ENCODE measurements at places on chromosomes 1 and 21.

GRCh38 chr1:34779526-34779925, 1.5 kb upstream of the GJB3 start:
- no peak for DNase-seq

DNA sequence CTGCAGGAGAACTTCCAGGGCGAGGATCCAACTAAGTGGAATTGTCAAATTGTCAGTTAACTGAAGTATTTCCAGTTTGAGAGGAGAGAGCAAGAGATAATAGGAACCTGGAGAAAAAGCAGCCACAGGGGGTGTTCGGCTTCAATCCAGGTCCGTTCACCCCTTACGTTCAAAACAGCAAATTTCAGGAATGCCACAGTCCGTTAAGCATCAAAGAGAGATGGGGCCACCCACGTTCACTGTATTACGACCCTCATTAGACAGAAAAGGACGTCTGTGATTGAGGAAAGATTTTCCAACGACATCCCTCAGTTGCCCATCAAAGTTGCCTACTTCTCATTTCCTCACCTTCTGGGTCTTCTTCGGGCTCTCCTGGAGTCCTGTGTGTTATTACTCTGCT, 422.5 kb upstream of the VAMP3 start:
- DNase-seq = no peak

DNA sequence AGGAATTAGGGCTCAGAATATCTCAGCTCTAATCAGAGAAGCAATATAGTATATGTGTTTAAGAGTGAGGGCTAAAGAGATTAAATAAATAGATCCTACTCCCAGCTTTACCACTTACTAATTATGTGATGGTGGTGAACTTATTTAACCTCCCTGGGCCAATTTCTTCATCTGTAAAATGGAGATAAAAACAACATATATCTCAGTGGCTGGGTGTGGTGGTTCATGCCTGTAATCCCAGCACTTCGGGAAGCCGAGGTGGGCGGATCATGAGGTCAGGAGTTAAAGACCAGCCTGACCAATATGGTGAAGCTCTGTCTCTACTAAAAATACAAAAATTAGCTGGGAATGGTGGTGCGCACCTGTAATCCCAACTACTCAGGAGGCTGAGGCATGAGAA, 135.2 kb downstream of the SLC44A5 start:
- DNase-seq = no peak

DNA sequence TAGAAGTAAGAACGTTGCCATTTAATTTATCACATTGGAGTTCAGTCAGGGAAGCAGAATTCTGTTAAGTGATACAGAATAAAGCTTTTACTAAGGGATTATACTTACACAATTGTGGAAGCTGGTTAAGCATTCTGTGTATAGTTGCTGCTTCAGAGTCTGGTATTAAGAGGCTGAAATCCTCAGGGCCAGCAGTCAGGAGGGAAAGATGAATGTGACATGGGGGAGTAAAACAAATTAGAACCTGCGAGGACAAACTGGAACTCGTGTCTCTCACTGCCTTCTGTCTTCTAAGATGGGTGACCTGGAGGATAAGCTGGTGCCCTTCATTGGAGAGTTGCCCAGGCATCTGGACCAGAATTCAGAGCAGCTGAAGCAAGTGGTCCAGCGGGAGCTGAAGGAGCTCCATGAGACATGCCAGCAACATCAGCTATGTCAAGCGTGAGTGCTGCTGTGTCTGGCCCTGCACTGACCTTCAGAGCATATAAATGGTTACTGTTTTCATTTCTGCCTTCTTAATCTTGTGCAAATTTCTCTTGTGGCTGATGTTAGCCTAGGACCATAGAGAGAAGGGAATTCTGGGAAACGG, 23.0 kb downstream of the MARK1 start:
- no peak for DNase-seq

DNA sequence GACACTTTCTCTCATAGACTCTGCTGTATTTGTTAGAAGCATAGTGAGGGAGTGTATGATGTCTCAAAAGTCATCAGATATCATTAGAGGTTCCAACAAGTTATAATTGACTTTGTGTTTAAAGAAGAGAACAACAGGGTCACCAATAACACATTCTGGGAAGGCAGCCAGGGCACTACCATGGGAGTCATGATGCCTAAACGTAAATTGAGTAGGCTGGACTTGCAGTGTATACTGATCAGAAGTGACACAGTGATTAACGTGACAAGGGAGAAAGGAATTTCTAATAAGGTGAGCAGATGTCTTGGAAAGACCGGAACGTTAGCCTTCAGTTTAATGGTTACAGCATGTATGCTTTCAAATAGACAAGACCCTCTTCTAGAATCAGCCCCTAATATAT, 973.2 kb downstream of the NCAM2 start:
- no peak for DNase-seq

- no peak for DNase-seq
Measured at GRCh38 chr1:117137281-117137855, 15.8 kb upstream of the TRIM45 start.

DNA sequence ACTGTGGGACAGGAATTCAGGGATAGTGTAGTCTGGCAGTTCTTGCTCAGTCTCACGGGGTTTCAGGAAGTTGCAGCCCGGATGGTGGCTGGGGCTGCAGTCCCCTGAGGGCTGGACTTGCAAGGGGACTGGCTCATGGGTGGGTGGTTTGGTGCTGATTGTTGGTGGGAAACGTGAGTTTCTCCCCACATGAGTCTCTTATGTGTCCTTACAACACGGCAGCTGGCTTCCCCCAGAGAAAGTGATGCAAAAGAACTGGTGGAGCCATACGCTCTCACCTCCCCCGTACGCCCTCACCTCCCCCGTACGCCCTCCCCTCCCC, 64.9 kb downstream of the EVA1C start:
- no peak for DNase-seq

GRCh38 chr1:242178924-242179708, 180.2 kb upstream of the MAP1LC3C start:
- DNase-seq = no peak

DNA sequence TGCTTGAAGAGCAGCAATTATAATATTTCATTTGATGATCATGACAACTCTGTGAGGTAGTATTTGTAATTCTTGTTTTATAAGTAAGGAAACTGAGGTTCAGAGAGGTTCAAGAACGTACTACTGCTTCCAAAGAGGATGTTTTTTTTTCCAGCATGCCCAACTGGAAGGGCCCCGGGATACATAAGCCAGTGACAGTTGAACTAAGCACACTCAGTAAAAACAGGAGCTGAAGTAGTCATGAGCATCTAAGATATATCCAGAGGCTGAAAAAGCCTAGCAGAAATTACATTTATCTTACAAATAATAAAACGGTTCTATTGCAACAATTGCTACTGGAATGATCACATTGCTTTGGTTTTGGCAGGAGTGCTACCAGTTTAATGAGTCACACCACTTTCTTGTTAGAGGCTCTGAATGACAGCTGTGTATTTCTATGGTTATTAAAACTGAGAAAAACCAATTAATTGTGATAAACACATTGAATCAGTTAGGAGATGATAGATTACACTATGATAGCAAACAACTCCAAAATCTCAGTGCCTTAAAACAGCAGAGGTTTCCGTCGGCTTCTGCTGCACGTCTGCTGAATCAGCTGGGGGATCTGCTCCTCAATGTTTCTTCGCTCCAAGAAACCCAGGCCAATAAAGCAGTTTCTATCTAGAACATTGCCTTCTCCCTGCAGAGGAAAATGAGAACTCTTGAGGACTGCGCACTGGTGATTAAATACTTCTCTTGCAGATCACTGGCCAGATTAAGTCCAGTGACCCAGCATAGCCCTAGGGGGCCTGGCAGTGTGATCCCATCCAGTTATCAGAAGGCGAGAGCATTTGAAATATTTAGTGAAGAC, 522.7 kb downstream of the PLPP3 start:
- DNase-seq = no peak

DNA sequence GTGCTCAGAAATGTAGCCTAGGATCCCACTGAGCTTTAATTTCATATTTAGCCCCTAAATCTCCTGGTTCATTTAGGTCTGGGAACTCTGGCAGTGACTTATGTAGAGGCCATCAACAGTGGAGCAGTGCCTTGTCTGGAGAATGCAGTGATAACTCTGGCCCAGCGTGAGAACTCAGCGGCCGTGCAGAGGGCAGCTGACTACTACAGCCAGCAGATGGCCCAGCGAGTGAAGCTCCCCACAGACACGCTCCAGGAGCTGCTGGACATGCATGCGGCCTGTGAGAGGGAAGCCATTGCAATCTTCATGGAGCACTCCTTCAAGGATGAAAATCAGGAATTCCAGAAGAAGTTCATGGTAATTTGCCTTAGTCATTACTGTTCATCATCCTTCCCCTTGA, 17.8 kb downstream of the GBP6 start:
- DNase-seq = no peak

GRCh38 chr1:218217040-218217439, 68.1 kb upstream of the RRP15 start:
- no peak for DNase-seq

GRCh38 chr1:57131701-57132394, 166.0 kb upstream of the C8B start:
- no peak for DNase-seq

DNA sequence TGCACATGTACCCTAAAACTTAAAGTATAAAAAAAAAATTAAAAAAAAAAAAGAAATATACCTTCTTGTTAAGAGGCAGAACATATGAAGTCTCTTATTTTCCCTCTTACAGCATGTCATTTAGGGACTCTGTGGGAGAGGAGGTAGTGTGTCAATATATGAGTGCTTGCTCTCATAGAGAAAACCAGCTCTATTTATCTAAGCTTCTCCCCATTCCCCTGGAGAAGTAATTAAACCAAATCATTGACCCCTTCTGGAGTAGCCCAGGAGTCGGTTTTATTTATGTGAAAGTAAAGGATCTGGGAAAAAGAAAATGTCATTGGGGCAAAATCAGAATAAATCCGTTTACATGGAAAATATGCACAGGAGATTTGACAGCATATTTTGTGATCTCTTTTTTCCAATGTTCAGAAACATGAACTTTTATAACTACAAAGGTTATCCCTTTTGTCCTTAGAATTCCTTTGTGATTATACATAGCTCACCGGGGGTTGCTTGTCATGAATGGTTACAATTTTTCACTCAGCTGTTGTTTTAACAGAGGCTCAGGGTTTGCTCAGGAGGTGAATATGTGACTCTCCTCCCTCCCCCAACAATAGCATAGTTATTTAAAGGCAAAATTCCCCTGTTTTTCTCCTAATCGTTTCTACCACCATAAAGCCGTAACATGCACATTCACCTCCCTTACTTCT, 114.5 kb upstream of the C1orf21 start:
- no peak for DNase-seq

DNA sequence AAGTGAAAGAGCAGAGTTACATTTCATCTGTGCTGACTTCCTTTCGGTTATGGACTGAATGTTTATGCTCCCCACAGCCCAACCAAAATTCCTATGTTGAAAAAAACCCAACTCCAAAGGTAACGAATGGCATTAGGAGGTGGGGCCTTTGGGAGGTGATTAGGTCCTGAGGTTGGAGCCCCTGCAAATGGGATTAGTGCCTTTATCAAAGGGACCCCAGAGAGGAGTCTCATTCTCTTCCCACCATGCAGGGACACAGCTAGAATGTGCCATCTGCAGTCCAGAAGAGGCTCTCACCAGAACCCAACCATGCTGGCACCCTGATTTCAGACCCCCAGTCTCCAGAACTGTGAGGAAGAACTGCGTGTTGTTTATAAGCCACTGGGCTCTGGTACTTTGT, 199.3 kb downstream of the TOMM20 start:
- DNase-seq = no peak

DNA sequence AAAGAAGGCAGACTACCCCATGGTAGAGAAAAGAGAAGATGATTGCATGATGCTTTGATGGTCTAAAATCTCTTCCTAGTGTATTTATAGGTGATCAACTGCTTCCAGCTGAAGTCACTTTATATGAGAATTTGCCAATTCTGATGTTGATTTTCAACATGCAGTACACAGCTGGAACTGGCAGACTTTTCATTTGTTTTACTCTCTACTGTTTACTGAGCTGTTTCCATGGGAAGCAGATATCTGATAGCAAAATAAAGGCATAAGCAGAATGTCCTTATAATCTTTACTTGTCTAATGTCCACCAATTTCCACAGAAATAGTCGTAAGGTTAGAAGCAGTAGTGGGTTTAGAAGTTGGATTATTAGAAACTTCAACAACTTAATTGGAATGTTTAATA, 74.9 kb downstream of the SYDE2 start:
- no peak for DNase-seq

DNA sequence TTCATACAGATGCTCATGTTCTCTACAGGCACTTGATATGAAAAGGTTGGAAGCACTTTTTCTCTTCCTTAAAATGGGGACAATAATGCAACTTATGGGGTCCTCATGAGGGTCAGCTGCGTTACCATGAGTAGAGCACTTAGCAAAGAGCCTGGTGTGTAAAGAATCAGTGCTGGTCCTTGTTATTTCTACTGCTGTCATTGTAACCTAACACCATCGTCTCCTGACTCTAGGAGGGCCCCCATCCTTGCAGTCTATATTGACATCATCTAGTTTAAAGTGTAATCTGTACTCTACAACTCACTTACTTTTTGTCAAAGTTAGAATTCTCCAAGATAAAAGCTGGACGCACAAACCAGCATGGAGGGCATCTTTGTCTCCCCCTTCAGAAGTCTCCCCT, 2.4 kb downstream of the CAPN9 start:
- no peak for DNase-seq

DNA sequence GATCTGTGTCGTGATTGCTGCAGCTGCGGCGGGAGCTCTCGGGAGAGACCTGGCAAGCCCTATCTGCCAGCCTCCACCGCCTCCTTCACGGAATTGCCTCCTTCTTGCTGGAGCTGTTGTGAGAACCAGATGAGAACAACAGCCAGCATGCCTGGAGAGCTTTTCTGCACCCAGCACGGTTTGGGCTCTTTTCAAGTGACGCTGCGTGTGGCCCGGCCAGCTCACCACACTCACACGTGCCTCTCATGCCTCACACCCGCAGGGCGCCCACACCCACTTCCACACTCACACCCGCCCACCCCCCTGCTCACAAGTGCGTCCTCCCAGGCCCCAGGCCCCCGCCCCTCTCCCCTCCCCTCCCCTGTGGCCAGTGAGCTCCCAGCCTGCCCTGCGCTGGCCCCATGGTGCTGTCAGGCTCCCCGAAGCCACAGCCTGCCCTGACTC, 135.7 kb upstream of the RUNX3 start:
- DNase-seq = no peak

All from stimulated activated CD4-positive, alpha-beta T cell treated with anti-CD3 and anti-CD28 coated beads, TNF-alpha, amount 100 ng/mL, for 1 hour (primary cell).